ENCODE measurements at places on chromosomes 5 and 9.

DNA sequence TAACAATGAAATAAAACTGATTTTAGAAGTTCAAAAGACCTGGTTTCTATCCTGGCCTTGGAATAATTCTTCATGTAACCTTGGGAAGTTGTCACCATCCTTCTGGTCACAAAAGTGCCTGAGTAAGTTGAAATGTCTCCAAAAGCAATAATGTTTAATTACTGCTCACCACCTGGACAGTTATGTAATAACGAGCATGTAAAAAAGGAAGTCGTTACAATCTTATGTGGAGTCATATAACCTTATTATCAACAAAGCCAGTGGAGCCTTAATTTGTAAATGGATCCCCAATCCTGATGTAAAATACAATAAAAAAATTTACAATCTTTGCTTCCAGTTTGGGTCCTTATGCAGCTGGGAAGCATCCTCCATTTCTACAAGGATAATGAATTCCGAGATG, 64.2 kb upstream of the GPR151 start:
- no peak for DNase-seq

DNA sequence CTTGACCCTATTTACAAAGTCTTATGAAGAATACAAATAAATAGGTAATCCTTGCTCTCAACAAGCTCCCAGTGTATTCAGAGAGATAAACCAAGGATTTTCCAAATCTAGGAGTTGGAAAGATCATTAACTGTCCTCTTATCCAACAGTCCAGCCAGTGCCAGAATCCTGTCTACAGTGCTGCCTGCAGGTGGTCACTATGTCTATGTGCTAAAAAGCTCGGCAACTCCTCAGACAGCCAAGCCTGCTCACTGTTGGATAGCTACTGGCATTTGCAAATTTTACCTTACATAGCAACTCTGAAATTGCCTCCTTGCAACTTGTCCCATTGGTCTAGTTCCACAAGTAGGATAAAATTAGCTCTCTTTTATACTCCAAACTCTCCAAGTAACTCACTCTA, 187.4 kb downstream of the DCP2 start:
- no peak for DNase-seq

DNA sequence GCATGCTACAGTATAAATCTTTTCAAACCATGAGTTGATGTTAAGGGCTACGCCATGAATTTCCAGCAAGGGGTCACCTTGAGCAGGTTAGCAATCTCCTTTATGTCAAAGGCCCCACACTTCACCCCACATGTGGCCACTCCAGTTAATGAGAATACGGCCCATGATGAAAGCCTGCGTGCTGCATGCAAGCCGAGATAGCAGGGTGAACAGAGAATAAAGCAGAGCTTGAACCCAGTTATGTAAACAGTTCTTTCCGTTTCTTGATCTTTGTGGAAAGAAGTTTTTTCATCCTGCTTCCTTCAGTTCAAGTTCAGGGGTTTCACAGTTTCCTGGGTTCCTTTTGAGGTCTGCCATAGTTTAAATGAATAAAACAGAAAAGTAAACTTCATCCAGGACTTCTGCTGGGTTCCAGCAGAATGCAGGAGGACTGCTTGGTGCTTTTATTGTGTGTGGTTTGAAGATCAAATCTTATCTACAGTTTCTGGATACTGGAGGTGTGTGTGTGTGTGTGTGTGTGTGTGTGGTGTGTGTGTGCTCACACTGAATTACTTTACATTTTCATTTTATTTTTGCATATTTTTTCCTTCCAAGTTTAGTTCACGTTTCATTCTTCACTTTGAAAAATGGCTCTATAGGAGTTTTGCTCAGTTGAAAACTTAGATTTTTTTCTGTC, 87.1 kb downstream of the HMHB1 start:
- DNase-seq, result no peak

- no peak for DNase-seq
These were observed 177.4 kb downstream of the SAXO1 start for GRCh38 chr9:18855656-18856055.

DNA sequence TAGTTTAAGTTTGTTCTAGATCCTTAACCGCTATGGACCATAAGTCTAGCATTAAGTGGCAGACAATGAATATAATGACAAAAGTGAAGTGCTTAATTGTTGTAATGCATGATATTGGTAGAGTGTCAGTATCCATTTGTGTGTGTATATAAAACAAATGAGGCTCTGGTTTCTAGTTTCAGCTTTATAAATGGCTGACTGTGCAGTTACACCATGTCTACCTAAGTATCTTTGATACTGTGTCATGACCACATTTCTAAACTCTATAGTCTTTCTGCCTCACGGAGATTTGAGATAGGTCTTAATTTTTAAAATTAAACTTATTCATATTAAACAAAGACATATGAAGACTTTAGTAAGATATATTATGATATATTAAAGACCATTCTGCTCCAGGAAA, 92.0 kb downstream of the SPEF2 start:
- DNase-seq, result no peak

DNA sequence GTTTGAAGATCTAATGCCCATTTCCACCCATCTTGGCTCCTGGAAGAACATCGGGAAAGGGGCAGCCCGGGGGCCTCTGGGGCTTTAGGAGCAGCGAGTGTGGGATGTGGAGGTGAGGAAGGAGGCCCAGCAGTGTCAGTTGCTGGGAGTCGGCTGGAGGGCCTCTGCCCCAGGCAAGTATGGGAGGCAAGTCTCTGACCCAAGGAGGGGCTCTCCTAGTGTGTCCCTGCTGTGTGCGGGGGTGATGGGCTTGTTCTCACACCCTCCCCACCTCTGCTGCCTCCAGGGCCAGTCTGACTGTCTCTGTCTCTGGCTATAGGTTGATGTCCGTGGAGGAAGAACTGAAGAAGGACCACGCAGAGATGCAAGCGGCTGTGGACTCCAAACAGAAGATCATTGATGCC, 129.7 kb downstream of the DAB2IP start:
- no peak for DNase-seq

- no peak for DNase-seq
These were observed 17.5 kb downstream of the CYFIP2 start for GRCh38 chr5:157283434-157283833.

DNA sequence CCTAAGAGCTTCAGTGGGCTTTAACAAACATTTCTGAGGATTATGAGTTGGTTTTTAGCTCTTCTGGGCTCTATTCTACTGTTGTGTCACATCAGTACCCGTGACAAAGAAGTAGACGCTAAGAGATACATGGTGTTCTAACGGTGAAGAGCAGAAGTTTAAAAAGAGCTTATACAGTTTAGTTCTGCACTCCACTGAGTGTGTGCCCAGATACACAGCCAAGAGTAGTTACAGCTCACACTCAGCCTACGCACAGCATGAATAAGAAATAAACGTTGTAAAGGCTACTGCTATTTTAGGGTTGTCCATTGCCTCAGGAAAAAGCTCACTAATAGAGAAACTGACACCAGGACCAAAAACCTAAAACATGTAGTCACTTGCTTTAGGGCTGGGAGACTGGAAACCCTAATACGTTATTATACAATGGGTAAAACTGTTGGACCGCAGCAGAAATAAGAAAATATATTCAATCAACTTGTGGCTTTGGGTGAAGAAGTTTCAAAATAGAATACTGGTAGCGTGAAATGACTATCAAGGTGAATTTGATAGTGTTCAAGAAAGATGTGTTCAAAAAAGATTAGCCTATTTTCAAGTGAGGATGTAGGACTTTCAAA, 34.7 kb downstream of the PSIP1 start:
- DNase-seq, result no peak

DNA sequence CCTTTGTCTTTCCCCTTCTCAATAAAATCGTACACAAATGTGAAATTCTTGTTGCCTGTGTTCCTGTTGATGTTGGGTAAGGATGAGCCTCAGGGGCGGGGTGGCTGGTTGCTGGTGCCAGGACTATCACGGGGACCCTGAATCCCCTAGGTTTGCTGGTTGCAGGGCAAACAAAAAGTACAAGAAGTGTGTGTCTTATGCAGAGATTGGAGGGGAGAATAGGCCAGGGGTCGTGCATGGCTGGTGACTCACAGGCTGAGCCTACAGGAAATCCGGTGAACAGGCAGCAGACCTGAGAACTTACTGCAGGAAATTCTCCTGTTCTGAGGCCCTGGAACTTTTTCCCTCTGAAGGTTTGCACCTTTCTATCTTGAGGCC, 5.5 kb downstream of the ANXA2R start:
- DNase-seq, result no peak
